ENCODE measurements at places on chromosomes 12 and 14.

GRCh38 chr14:103280278-103280928 is 53.6 kb upstream of the EIF5 start:
- DNase-seq = no peak

DNA sequence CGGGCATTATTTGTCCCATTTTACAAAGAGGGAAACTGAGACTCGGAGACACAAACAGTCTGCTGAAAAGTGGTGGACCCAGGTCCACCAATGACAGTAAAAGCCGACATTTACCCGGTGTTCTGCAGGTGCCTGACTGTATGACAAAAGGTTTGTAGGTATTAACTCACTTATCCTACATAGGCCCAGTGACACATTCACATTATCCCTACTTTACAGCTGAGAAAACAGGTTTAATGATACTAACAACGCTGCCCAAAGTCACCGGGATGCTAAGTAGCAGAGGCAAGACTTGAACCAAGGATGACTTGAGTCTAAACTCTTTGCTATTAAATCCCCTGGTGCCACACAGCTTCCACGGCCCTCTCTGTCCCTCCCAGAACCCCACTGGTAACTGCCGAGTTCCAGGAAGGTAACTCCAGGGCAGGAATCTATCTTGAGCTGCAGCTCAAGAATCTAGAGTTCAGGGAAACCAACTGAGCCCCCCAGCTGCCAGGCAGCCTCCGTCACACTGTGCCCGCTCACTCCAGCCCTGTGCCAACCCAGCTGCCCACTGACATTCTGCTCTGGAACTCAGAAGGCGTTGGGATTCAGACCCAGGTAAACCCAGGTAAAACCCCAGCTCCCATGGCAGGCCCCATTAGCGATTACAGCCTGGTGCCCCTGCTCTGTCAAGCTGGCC is 33.7 kb downstream of the SYNE3 start:
- no peak for DNase-seq

- no peak for DNase-seq
Observed at GRCh38 chr12:27333403-27334009, 870 bp downstream of the BMAL2 start.

DNA sequence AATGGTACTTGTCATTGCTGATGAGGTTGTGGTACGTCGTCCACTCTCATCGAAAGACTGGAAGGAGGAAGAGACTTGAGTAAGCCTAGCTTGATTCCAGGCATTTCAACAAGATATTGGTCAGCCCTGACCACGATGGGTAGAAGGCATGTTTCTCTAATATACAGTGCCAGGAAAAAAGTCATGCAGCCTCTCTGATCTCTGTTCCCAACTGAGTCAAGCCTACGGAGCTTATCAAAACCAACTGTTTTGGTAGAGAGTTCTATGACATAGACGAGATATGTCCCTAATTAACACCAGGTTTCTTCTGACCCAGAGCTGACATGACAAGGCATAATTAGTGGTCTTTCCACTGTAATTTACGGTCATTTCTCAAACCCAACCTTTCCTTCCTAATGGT is 58.5 kb downstream of the NIN start:
- no peak for DNase-seq

- DNase-seq = no peak
Observed at GRCh38 chr12:51185171-51185717, 12.3 kb upstream of the TFCP2 start.

DNA sequence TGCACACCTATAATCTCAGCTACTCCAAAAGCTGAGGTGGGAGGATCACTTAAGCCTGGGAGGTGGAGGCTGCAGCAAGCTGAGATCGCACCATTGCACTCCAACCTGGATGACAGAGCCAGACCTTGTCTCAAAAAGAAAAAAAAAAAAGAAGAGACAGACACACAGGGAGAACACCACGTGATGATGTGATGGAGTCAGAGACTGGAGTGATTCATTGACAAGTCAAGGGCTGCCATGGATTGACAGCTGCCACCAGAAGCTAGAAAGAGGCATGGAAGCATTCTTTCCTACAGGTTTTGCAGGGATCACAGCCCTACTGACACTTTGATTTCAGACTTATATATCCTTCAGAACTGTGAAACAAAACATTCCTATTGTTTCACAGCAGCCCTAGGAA is 3.5 kb upstream of the HCFC2 start:
- DNase-seq = no peak

DNA sequence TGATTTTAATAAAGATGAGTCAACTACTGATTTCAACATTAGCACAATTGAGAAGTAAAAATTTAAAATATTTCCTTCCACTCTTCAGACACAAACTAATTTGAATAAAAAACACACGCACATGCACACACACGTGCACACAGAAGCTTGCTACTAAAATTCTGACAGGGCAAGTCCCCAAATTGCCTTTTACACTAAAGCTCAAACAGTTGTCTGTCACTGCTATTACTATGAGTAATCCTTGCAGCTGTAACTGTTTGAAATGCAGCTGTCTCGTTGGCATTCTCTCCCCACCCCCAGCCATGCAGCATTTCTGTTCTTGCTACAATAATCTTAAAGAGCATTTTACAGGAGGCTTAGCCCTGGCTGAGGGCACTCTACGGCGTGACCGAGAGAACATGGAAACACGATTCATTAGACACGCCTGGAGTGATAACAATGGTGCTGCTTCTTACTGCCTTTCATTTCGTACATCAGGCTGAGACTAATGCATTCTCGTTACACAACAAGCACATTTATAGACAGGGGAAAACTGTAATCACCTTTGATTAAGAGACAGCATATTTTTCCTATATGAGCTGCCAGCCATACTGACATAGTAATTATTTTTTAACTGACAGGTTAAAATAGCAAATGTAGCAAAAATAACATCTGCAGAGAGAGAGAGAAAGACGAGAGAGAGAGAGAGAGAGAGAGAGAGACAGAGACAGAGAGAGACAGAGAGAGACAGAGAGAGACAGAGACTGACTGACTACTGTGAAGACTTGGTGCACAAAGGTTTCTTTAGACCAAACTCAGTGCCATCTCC is 153.8 kb downstream of the MED13L start:
- peak; percentile 67 for DNase-seq

- no peak for DNase-seq
Observed at GRCh38 chr12:119683413-119683812, 15.5 kb downstream of the PRKAB1 start.

DNA sequence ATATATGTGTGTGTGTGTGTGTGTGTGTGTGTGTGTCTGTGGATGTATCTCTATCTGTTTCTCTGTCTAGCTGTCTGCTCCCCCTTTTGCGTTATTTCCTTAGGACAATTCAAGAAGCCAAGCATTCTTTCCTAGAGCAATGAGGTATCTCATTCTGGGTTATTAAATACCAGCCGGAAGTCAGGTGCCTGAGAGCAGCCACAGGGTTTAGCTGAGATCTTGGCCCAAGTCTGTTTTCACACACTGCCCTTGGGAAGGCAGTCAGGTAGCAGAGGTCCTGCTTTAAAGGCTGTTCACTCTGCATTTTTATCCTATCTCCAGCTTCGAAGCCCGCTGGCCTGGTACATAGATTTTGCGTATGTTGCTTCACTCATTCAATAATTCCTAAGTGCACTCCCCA is 76.8 kb downstream of the TSPAN9 start:
- no peak for DNase-seq

- no peak for DNase-seq
Observed at GRCh38 chr12:47071241-47071852, 8.1 kb upstream of the PCED1B start.

- DNase-seq = no peak
Observed at GRCh38 chr12:52214421-52214802, 18.6 kb upstream of the KRT7 start.

DNA sequence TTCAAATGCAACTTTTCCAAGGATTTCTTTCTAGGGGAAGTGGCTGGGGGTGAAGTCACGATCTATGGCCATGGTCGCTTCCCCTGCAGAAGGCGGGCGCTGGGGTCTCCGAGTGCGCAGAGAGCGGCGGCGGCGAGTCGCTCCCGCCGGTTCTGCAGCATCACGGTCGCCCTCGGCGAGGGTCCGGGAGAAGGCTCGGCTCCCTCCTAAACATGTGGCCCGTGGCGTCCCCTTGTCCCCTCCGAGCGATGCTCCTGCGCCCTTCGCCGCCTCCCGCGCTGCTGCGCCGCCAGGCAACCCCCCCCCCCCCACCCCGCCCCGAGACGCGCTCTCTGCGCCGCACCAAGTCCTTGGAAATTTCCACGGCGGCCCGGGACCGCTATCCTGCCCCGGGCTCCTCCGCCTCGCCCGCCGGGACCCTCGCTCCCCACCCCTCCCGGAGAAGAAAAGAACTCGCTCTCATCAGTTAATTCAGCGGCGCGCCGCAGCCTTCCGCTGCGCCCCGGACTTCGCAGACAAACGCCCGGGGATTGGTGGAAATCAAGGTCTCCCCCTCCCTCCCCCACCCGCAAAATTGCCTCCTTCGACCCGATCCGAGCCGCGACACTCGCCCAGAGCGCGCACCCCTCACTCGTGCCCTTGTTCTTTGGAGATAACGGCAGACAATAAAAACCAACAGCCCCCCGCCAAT is at the start of gene ST8SIA1:
TSS of gene ST8SIA1 (minus strand) at position 298 of the 691 bp plus-strand sequence. CDS start 475 bp downstream, outside the sequence.
- no peak for DNase-seq

DNA sequence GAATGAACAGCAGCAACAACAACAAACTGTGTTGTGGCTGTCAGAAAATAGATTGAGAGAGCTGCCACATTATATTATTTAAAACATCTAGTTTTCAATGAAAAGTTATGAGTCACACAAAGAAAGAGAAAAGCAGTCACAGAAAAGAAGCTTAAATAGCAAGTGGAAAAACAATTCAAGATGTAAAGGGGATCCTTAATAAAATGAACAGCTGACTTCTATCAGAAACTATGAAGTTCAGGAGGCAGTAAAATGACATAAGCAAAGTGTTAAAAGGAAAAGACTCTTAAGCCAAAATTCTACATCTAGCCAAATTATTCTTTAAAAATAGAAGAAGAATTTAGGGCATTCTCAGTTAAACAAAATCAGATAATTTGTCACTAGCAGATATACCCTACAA is 5.6 kb downstream of the CLEC14A start:
- DNase-seq = no peak

DNA sequence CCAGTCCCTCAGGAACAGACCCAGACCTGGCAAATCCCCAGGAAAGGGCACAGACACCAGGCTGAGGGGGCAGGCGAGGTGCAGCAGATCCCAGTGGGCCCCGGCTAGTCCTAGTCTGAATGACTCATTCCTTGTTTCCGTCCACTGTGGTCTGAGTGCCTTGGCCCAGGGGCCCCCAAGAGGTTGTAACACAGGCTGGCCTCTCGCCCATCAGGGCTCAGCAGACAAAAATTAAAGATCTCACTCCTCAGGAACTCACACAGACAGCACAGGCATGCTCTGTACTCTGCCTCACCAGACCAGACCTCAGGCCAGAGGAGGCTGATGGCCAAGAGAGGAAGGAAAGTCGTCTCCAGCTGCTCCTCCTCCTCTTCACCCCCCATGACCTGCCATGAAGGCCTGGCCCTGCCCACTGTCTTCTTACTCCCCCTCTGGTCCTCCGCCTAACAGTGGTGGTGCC is 7.7 kb upstream of the LTBP2 start:
- peak; percentile 89 for DNase-seq

DNA sequence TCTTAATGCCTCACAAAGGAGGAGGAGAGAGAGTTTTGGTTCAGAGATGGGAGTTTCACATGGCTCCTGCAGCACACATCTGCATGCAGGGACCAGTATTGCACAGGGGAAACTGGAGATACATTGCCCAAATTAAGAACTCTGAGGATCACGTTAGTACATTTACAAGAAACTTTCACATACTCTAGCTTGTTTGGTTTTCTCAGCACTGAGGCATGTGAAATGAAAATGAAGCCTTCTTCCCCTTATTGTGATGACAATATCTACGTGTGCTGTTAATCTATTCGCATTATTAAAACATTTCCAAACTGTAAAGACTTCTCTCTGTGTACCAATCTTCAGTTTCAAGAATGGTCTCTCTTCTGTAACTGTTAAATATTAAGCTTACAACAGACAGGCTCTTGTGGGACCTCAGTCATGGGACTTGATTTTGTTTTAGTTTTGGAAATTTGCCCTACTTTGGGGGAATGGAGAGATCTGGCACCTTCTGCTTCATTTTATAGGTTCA is 124.7 kb downstream of the DAAM1 start:
- DNase-seq = no peak

GRCh38 chr14:90449411-90449810 is 52.6 kb downstream of the CALM1 start:
- DNase-seq = no peak

DNA sequence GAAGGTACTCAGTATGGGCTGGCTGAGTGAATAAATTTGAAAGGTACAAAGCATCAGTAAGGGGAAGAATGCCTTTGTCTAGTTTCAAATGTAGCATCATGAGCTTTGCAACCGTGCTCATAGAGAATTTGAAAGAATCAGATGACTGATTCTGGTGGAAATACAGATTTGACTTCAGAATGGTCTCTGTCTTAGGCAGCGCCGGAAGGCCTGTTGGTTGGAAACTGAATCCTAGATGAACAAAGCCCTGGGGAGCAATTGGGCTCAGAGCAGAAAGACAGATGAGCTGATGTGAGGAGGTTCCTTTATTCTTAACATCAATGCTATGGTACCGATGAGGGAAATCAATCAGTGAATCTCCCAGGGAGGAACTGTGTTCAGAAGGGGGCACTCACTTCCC is 137.3 kb downstream of the SNAPC1 start:
- no peak for DNase-seq

- DNase-seq = no peak
Observed at GRCh38 chr12:62934239-62934798, 631 bp downstream of the PPM1H start.

DNA sequence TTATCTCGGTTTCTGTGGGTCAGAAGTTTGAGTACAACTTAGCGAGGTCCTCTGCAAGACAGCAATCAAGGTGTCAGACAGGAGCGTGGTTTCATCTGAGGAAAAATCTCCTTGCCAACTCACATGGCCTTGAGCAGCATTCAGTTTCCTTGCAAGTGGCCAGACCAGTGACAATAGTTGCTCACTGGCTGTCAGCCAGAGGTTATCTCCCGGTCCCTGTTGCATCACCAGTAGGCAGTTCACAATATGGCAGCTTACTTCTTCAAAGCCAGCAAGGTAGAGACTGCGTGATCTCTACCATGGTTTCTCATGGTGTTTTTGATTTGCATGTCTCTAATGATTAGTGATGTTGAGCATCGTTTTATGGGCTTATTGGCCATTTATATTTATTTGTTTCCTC is 143.8 kb upstream of the DAAM1 start:
- DNase-seq = no peak

GRCh38 chr14:79415726-79416125 is 795.6 kb downstream of the DIO2 start:
- DNase-seq = no peak

GRCh38 chr12:114342656-114343055 is 63.3 kb downstream of the TBX5 start:
- DNase-seq = no peak

DNA sequence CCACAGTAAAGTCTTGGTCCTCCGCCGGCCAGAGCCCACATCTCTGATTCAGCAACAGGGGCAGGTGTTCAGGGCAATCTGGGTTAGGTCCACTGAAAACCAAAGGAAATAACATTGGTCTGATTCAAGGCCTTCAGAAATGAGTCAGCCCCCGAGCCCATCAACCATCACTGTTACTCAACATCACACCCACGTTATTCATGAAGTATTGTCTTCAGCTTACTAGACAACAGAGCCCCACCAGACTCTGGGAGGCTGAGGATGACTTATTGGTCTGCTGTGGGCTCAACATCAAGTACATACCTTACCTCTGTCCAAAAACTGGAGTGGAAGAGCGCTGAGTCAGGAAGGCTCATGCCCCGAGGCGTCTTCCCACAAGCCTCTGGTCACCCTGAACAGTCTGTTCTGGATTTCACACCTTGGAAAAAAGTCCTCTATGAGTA is 97.5 kb downstream of the ZFP36L1 start:
- peak; percentile 100 for DNase-seq

All from skeletal muscle cell (primary cell).